Fibroblast of the aortic adventitia (primary cell): ENCODE measurements at places on chromosomes 2 and 18.

DNA sequence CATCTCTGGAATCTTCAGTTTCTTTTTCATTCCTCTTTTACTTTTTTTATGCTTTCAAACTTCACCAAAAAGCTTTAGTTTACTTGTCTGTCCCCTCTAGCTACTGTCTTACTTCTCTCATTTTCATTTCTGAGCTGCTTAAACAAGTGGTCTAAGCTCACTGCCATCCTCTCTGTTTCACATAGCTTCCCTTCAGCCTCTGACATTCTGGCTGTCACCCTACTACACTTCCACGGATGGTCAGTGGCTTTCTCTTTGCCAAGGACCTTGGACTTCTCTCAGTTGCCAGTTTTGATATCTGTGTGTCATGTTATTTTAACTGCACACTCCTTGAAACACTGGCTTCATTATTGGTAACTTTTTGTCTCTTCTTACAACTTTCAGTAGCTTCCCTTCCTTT is 176.1 kb downstream of the IKZF2 start:
- no peak for DNase-seq

DNA sequence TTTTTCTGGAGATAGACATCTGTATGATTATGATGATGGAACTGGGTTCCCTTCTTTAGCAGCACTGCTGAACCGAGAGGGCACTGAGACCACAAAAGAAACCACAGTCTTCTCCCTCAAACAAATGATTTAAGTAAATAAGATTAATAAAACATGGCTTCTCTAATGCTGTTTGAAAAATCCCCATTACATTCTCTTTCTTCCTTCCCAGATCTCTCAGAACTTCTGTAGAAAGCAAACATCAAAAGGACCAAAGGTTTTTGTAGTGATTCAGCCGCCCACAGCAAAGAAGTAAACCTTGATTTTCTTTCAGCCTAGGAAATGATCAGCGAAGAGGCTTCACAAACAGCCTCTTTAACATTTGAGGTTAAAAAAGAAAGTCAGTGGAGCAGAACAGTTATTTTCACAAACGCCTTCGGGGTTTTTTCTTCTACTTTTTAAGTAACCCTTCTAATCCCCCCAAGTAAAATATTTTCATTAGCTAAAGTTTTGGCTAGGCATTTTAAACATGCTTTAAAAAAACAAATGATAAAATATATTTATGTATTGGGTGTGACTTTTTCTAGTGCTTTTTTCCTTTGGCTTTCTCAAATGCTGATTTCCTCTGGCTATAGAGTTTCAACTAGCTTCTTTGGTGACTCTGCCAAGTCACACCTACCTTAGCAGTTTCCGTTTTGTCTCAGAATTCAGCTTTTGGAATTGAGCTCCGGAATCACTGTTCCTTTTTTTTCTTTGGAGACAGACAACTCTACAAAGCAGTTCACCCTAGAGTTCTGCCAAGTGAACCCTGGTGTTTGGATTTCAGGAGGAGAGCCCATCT is 89.6 kb downstream of the UPP2 start:
- DNase-seq = peak; percentile 6

GRCh38 chr2:178528647-178529046 is 48.4 kb downstream of the PLEKHA3 start:
- DNase-seq = no peak

- peak; percentile 18 for DNase-seq
Measured at GRCh38 chr2:166230024-166230723, 102.4 kb upstream of the SCN1A start.
